ENCODE measurements at places on chromosomes 4 and X. TPM values are rescaled to one million over a fixed set of nuclear protein-coding genes. Genes with fewer than 3 reads are reported as not detected.

DNA sequence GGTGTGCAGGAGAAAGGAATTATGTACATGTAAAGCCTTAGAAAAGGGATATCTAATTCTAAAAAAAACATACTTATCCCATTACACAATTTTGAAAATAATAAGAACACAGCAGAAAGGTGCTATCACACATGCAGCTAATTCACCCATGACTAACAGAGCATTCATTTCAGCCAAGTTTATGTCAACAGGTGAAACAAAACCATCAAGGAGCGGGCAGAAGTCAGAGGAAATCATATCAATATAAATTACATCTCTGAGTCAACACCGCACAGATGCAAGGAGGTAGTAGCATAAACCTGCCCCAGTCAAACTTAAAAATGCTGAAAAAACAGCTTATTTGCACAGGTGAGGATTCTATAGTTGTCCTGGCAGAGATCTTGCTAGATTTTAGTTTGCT, 197.9 kb downstream of the PRDM5 start:
- DNase-seq: no peak

- no peak for DNase-seq
Measured at GRCh38 chr4:79757600-79757999, 315.4 kb downstream of the ANTXR2 start.

- DNase-seq: no peak
Measured at GRCh38 chr4:17336524-17336961, 175.3 kb downstream of the QDPR start.

- DNase-seq: no peak
Measured at GRCh38 chr4:173415092-173415491, 16.2 kb upstream of the SCRG1 start.

- DNase-seq: no peak
Measured at GRCh38 chrX:85627363-85627762, 247.9 kb upstream of the POF1B start.

DNA sequence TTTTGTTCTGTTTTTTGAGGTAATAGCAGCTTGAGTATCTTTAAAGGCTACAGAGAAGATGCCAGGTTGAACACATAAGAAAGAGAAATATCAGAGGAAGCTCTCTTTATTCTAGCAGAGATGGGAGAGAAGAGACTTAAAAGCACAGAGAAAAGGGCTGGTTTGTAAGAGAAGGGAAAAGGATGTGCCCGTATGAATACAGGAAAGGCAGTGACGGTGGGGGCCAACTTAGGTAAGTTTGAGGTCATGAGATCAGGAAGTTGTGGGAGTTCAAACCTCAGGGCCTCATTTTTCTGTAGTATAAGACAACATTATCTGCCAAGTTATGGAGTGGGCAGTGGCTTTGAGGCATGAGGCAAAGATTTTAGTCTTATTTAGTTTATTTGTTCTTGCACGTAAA, 121.3 kb upstream of the S100G start:
- no peak for DNase-seq

- no peak for DNase-seq
Measured at GRCh38 chr4:40200875-40201801, 4.3 kb downstream of the RHOH start.

- DNase-seq: no peak
Measured at GRCh38 chr4:126354784-126355183, 1040.0 kb downstream of the FAT4 start.

GRCh38 chrX:47191331-47191730, 2.3 kb upstream of the UBA1 start:
- DNase-seq: no peak

DNA sequence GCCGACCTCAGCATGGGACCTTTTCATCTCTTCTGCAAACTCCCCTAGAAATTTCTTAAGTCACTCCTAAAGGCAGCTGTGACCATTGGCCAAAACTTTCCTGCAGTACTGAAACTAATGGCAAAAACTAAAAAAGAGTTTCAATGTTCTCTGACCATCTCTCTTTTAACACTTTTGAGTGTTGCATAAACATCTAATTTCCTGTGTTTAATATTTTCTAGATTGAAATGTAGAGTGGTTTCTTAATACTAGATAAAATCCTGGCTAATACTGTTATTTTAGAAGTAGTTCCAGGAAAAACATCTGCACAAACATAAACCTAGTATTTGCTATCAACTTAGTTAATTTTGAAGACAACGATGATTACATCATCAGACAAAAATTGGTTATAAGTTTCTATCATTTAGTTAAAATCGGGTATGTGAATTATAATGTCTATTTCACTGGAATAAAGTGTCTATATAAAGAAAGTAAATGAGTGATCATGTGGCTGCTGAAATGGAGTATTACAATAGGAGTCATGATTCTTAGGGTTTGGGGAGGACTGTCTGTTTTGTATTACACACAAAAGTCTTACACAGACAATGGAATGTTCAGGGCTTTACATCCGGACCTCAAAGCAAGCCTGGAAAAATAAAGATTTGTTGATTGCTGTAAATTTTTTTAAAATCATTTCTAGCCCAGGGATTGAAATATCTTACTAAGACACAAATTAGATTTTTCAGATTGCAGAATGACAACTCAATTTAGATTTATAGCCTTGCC, 1323.4 kb downstream of the C4orf33 start:
- no peak for DNase-seq

DNA sequence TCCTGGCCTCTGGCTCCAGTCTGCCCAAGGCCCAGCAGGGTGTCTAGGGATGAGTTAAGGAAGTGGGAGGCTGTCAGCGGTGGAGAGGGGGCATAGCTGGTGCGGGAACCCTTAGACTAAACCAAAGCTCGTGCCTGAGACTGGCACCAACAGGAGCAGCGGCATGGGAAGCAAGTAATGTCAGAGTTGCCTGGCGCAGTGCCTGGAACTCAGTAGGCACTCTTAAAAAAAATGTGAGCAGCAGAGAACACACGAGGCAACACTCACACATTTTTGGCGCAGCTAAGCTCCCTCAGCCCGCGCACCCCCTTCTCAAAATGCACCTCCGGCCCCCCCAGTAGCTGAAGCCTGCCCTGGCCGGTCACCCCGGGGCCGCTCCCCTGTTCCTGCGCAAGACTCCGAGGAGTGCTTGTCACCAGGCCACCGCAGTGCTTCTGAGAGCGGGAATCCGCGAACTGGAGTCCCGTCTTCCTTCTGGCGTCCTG, 583 bp downstream of the GABRE start:
- no peak for DNase-seq

DNA sequence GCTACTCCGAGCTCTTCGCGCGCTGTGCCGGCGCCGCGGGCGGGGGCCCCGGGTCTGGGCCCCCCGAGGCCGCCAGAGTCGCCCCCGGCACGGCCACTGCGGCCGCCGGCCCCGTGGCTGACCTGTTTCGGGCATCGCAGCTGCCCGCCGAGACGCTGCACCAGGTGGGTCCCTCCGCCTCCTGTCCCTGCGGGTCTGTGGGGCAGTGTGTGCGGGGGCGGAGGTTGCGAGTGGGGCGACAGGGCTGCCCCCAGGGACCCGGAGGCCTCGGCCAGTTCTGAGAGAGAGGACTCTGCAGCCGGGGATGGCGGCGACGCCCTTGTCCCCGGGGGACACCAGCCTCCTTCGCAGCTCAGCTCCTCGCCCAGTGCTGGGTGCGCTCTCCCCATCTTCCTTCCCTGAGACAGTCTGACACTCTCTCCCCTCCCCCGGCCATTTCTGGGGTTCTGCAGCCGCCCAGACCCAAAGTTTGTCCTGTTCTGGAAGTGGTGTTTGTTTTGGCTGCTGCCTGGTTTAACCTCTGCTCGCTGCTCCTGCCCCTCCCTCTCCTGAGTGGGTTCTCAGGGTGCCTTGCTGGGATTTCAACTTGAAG, 609 bp downstream of the REPS2 start:
- no peak for DNase-seq

GRCh38 chr4:122968227-122968812, 45.9 kb upstream of the NUDT6 start:
- DNase-seq: no peak

GRCh38 chr4:53932796-53933610, 131.4 kb downstream of the CHIC2 start:
- peak; percentile 77 for DNase-seq

- DNase-seq: no peak
Measured at GRCh38 chr4:171676555-171677215, 136.5 kb upstream of the GALNTL6 start.

- no peak for DNase-seq
Measured at GRCh38 chr4:119314356-119314755, 7.6 kb downstream of the FABP2 start.

DNA sequence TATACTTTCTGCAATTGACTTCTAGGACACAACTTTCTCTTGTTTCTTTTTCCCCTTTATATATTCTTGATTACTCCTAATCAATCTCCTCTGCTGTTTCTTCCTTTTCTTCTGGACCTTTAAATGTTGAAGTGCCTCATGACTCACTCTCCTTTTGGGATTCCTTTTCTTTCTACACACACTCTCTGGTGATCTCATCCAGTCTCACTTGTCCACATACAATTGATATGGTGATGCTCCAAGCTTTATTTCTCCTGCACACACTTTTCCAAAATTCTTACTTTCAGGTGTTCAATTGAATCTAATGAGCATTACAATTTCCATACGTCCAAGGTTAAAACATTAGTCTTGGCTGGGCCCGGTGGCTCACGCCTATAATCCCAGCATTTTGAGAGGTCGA, 794.8 kb upstream of the EPHA5 start:
- DNase-seq: no peak

DNA sequence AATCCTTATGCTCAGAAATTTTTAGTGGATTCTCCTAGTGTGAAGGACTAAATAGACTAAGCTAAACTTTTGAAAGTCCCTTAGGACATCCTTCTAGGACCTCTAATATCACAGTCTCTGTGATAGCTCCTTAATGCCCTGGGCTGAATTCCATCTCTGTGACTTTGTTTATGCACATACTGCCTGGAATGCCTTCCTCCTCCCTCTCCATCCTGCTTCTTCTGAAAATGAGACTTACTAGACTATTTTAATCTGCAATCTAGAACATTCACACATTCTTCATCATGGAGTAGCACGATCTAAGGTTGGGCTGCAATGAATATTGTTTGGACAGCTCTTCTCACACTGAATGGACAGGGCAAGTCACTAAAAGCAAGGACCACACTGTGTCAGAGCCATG, 65.0 kb upstream of the MSX1 start:
- no peak for DNase-seq

DNA sequence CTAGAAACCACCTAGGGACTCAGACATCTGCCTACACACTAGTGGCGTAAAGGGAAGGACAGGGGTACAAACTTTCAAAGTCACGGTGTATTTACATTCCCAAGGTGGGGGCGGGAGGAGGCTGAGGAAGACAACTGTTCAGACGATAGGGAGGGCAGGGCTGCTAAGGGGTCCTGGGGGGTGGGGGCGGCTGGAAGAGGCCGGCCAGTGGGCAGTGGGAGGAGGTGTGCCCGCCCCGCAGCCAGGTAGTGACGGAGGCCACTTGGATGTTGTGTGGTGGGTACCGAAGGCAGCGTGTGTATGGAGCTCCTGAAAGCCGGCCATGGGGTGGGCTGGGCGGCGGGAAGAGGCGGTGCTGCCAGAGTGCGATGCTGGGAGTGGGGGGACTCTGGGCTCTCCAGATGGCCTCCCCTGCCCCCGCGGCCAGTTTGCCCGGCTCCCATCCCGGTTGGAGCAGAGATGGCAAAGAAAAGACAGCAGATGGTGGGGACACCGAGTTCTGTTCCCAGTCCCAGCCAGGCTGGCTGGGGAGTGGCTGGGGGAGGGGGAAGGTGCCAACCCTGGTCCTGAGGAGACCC, 24.2 kb downstream of the L1CAM start:
- no peak for DNase-seq

GRCh38 chrX:154010330-154011087, 9.2 kb downstream of the IRAK1 start:
- no peak for DNase-seq

- DNase-seq: no peak
Measured at GRCh38 chrX:150873616-150874015, 24.9 kb downstream of the CD99L2 start.

- no peak for DNase-seq
Measured at GRCh38 chrX:70476934-70477733, 32.5 kb downstream of the DLG3 start.

DNA sequence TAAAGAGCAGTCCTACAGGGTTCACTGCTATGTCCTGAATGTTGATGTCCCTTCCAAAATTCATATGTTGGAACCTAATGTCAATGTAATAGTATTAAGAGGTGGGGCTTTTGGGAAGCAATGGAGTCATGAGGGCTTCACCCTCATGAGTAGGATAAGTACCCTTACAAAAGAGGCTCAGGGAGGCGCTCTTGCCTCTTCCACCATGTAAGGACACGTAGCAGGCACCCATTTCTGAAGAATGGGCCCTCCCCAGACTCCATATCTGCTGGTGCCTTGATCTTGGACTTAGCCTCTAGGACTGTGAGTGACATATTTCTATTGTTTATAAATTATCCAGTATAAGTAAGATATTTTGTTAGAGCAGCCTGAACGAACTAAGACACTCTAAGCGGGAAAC, 15.8 kb downstream of the MED28 start:
- DNase-seq: no peak

DNA sequence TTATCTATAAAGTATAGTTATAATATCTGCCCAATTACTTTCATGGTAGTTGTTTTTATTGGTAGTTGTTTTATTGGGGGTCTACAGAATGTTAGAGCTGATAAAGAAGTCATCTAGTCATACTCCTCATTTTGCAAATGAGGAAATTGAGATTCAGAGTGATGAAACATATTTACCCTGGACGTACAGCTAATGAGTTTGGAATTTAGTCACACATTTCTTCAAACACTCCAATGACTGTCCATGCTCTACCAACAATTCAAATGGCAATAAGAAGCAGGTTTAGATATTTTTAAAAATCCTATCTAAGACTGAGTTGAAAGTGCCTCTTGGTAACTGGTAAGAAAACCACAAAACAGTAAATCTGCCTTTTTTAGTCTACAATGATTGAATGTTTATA, 98.2 kb downstream of the MAGEC1 start:
- no peak for DNase-seq

GSX2 gene
- polyA plus RNA-seq: not detected

FRG2 gene
- not detected for polyA plus RNA-seq

NEXMIF gene
- polyA plus RNA-seq: 0.33 TPM

GNRHR gene
- polyA plus RNA-seq: 0.52 TPM

KIAA1210 gene
- polyA plus RNA-seq: 0.24 TPM

ELK1 gene
- 21.0 TPM for polyA plus RNA-seq

CYTL1 gene
- polyA plus RNA-seq: 6.4 TPM

TNIP3 gene
- not detected for polyA plus RNA-seq

ADH4 gene
- polyA plus RNA-seq: 0.24 TPM

PLP1 gene
- polyA plus RNA-seq: 54.6 TPM

All from forelimb muscle (tissue), 1 donor.